Vagina (tissue), 2 donors: ENCODE measurements at places on chromosomes 12 and 14.

DNA sequence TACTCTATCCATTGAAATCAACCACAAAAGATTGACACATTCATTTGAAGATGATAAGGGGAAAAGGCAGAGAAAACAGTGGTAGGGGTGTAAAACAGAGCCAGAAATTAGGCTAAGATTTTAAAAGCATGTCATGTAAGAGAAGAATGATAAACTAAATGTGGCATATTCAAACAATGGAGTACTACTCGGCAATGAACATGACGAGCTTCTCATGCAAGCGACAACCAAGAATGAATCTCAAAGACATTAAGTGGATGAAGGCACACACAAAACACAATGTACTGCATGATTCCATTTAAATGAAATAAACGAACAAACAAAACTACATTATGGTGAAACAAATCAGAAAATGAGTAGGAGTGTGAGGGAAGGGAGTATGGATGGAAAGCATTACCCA lies 134.8 kb downstream of the ITPR2 start:
- DNase-seq, result no peak

DNA sequence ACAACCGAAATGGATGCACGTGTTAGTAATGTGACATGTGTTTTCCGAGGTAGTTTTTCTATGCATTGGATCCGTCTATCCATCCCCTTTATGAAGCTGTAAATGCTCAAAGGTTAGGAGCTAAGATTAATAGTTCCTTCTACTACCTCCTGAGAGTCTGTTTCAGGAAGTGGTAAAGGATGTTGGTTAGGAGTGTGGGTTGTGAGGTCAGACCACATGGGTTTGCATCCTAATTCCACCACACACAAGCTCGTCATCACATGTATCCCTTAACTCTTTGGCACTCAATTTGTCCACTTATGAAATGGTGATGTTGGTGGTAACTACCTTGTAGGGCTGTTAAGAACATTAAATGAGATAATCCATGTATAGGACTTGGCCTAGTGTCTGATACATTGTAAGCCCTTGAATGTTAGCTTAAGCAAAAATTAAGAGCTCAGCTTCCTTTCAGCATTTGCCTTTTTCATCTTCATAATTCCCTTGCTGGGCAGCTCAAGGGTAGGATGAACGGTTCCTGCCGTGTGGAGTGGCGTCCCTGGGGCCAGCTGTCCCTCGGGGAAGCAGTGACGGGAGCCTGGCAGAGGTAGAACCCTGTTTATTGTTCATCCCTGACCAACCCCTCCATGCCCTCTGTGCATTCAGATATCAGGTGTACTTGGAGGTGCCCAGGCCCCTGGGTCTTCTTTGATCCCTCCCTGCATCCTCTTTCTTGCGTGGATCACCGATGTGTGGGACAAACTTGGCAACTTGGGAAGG lies 52.3 kb downstream of the TSPAN9 start:
- no peak for DNase-seq

DNA sequence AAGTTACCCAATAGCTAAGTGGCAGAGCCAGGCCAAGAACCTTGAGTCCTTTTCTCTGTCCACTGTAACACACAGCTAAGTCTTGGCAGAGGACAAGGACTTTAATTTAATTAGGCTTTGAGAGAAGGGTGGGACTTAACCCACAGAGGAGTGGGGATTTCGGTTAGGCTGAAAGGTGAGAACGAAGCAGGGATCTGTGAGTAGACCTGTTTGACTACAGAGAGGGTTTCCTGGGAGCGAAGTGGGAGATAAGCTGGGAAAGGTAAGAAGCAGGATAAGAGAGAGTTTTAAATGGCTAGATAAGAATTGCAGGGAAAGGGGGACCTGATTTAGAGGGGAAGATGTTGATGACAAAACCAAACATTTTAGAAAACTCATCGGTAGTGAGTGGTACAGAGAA lies 2.0 kb upstream of the PPFIBP1 start:
- DNase-seq, result no peak

- no peak for DNase-seq
These were observed 54.1 kb downstream of the COCH start for GRCh38 chr14:30928462-30928861.

DNA sequence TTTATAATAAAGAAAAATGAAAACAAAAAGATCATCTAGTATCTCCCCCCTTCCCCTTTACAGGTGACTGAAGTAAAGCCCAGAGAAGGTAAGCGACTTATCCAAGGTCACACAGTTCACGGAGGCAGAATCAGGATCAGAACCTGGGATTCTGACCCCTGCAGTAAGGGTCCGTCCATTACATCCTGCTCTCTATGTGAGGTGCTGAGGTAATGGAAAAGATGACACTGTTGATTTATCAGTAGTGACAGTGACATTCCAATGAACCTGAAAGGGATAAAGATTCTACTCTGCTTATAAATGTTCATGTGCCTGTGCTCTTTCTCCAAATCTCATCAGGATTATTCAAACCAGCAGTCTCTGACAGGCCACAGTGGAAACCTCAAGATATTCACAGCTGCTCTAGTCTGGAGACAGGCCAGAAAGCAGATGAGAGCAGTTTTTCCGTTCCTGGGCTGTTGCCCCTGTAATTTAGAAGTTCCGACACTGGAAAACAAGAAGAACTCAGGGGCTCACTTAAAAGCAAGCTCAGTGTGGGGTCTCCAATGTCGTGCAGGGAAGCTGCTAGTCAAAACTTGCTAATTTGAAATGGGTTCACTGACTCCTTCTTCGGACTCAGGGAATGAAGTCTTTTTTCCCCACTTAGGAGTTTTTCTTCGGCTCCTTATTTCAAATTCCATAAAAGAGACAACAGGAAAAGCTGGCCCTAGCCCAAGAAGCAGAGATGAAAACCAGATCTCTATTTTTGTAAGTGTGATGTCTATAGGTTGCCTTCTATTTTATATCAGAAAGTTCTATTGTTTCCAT lies 131.8 kb upstream of the EEA1 start:
- no peak for DNase-seq

GRCh38 chr12:104459368-104459909 lies 2.7 kb downstream of the CHST11 start:
- no peak for DNase-seq

DNA sequence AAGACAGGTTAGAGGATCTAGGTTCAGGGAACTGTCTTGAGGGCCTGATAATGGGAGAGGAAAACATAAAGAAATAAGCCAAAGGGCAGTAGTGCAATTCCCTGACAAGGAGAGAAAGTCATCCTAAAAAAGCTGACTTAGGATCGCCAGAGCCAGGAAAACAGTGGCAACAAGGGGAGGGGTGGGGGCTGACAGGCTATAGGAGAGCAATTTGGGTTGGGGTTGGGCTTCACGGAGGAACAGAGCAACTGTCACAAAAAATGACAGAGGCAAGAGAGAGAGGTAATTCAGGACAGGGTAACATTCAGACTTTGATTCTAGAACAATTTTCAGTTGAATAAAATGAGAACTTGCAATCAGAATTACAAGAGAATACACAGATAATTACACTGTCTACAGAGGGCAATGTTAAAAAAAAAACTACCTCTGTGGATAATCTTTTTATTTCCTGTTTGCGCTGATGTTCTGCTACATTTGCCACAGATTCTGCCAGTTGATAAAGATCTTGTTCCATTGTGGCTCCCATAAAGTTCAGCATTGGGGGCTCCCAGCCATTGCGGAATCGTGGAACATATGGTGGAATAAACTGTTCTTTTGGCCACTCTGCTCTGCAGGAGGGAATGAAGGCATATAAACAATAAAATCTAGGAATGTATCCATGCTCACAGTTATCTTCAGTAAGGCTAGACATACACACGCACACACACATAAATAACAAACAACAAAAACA lies 138.6 kb downstream of the EPS8 start:
- DNase-seq, result no peak

DNA sequence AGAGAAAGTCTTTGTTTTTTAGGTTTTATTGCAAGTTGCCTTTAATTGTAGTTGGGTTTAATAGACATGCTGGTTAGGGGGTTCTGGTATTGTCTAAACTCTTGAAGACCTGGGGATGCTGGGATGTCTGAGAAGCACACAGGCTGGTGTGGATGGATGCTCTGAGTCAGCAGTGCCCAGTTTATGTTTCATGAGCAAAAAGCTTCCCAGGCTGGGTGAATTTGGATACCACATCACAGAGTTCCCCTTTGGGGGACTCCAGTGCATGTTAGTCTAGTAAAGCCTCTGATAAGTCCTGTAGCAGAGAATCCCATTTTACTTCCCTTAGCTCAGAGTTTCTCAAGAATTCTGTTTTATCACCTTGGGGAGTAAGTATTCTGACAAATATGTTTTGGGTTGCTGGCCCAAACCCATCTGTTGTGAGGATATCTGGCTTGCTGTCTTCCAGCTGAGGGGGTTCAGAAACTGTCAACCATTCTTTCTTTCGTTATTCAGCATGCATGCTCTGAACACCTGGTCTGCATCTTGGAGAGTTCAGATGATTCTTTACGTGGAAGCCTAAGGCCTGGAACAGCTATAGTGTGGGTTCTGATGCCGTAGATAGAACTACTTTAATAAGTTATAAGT lies 509.1 kb downstream of the VRK1 start:
- no peak for DNase-seq

GRCh38 chr12:41112903-41113302 lies 75.2 kb upstream of the PDZRN4 start:
- no peak for DNase-seq
